ENCODE measurements at places on chromosomes 3 and 15.

GRCh38 chr3:142210608-142211007 lies 14.8 kb downstream of the GK5 start:
- DNase-seq = no peak

GRCh38 chr3:121757087-121757811 lies 7.7 kb upstream of the GOLGB1 start:
- no peak for DNase-seq

DNA sequence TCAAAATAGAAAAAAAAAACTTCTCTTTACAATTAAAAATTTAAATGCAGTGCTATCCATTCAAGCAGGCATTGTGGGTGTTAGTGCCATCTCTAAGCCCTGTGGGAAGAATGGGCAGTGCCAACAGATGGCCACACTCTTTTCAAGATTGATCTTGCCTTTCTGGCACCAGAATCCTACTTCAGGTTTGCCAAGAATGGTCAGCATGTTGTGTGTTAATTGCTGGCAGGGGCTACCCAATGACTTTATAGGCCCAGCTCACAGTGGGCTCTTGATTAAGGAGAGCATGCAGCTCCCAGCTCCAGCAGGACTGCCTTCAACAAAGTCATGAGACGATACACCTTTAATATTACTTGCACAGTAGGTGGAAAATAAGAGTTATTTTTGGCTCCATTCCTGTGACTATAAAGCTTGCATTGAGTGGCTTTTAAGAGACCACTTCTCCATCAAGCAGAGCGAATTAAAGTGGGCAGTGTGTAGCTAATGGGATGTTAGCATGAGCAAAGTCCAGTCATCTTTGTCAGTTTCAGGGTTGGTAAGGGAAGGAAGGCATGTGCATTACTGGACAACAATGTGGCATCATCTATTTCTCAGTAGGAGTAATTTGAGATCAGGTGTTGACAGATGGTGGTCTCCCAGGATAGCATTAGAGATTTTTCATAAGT lies 476.8 kb downstream of the C3orf38 start:
- DNase-seq = no peak

- no peak for DNase-seq
These were observed 121.1 kb downstream of the RAB11A start for GRCh38 chr15:65990298-65990981.

- DNase-seq = no peak
These were observed 7.0 kb downstream of the GPR160 start for GRCh38 chr3:170044795-170045244.

DNA sequence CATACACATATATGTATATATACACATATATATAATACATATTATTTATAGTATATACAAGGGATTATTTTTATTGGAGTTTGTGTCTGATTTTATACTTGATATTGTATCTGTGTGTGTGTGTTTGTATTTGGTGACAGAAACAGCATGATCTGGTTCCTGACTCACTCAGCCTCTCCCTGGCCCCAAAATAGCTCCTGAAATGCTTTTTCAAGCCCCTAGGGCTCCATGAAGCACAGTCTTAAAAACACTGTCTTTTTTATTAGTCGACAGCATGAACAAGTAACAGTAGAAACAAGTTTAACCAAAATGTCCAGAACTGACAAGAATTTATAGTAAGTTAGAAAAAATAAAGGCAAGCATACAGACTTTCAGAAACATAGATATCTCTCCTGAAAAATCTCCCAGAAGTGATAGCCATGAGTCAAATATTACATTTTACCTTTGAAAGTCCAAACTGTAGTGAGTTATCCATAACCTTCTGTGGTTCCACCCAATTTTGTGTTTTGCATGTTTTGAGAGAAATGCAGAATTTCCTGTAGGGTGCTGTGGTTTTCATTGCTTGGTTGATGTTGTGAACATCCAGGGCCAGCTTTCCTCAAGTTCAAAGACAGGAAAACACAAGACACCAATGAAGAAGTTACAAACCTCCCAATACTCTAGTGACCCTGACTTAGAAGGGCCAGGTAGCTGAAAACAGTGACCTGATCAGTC lies 98.5 kb upstream of the CCDC80 start:
- no peak for DNase-seq

GRCh38 chr15:42919799-42920518 lies 619 bp downstream of the TTBK2 start:
- peak; percentile 5 for DNase-seq

DNA sequence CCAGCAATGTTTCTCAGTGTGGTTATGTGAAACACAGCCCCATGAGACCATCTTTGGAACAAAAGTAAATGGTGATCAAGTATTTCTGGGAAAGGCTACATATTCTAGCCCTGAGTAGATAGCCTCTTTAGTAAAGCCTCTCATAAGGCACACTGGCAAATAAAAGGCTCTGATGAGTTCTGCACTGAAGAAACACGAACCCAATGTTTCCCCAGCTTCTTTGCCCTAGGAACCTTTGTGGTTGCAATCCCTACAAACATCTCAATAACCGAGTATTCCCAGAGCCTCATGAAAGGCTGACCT lies 41.8 kb downstream of the RAB6B start:
- no peak for DNase-seq

DNA sequence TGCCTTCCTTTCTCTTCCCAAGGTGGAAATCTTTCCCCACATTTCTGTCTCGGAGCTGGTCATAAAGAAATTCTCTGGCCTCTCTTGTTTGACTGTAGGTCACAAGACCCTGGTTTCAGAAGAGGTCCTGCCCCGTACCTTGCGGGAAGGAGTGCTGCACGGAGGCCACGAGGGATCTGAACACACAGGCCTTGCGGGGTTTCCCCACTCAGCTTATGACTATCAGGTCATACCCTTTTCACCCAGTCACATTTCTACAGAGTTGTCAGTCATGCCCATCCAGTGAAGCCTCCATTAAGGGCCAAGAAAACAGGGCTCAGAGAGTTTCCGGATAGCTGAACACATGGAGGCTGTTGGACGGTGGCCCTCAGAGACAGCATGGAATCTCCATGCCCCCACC lies 54.7 kb upstream of the ATP13A3 start:
- no peak for DNase-seq

Data from activated CD8-positive, alpha-beta memory T cell treated with anti-CD3 and anti-CD28 coated beads for 4 hours (primary cell).